Stimulated activated CD4-positive, alpha-beta T cell treated with anti-CD3 and anti-CD28 coated beads, Interleukin-1b, Interleukin-23, amount 100 ng/mL, for 1 hour (primary cell): ENCODE measurements at places on chromosomes 3 and 15.
A peak's percentile ranks its signal among the peaks of the same experiment; 100 is the strongest.

DNA sequence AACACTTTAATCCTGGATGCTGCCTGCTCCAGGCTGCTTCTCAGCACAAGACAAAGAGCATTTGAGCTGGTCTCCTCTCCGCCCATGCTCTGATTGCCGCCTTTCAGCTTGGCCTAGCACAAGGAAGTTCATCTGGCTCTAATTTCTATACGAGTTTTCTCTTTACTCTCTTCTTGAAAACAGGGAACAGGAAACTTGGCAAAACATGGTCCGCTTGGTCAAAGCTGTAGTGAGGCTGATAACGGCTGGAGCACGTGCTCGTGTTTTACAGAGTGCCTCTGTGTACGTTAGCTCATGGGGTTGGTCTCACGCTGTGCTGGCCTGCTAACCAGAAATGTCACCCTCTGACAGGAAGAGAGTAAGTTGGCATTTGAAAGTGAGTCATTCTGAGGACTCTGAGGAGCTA is 19.2 kb downstream of the RARRES1 start:
- no peak for DNase-seq

- no peak for DNase-seq
Observed at GRCh38 chr3:167146911-167147310, 233.2 kb downstream of the ZBBX start.

- no peak for DNase-seq
Observed at GRCh38 chr3:170603770-170604510, 18.1 kb upstream of the SLC7A14 start.

- no peak for DNase-seq
Observed at GRCh38 chr3:197456261-197457091, 99.3 kb downstream of the BDH1 start.

DNA sequence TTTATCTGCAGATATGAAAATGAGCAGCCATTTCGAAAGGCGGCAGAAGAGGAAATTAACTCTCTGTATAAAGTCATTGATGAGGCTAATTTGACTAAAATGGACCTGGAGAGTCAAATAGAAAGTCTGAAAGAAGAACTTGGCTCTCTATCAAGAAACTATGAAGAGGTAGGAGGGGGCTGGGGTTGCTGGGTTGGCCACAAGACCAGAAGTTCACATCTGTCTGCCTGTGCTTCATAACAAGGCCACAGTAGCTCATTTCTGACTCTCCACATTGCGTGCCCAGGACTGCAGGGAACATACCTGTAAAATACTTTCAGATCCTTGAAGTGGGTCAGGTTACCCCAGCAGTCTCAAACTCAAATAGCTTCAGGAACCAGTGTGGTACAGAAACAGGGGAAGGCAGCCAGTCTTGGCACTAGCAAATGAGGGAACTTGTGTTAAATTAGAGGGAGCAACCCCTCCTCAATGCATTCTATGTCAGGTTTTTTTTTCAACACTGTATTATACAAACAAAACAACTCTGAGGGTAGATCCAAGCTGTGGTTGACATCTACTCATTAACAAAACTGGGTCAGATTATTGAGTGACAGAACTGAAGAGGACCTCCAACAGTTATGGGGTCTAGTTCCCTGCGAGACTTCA is 48.7 kb downstream of the BFSP2 start:
- no peak for DNase-seq

GRCh38 chr3:66481071-66482017 is 19.5 kb downstream of the LRIG1 start:
- DNase-seq = no peak

- DNase-seq = no peak
Observed at GRCh38 chr3:47024932-47025331, 45.5 kb downstream of the NBEAL2 start.

DNA sequence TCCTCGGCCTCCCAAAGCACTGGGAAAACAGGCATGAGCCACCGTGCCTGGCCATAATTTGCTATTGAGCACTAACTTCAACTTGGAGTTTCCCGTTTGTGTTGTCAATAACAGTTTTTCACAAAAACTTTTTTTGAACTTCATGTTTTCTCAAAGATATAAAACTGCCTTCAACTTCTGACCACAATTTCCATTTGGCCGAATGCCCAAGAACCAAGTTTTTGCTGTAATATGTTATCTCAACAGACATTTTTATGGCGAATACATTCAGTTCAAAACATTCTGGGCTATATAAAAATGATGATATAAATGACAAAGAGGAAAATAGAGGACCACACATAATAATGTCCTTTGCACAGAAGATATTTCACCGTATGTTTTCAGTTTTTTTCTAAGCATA is 56.4 kb downstream of the NEDD4 start:
- no peak for DNase-seq

DNA sequence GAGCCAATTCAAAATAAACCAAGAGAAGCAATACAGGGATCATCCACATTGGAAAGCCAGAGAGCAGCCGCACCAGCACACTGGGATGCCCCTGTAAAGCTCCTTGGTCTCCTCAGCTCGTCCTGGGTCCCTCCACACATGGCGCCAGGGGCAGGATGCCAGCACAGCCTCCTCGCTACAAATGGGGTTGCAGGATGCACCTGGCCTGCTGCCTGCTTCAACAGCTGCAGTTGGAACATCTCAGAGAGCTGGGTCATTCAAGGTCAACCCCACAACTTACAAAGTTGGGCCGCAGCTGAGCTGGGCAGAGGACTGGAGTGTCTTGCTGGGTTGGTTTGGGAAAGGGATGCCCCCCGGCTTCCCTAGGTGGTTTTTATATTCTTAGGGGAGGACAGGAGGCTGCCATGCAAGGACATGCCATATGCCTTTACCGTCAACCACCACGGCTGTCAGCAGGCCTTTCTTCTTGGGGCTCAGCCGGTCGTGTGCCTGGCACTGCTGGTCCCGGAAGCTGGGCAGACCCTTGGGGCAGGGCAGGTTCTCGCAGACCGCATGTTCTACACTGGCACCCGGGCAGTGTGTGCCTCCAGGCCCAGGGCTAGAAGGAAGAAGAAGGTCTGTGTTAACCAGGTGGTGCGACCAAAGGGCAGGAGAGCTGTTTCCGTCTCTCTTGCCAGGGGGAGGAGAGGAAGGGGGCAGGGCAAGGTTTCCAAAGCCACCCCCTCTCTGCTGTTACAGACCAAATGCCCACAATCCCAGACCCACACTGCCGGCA is 225.2 kb downstream of the ADAMTS17 start:
- no peak for DNase-seq

GRCh38 chr3:124384527-124384926 is 345.7 kb upstream of the UMPS start:
- DNase-seq = no peak

DNA sequence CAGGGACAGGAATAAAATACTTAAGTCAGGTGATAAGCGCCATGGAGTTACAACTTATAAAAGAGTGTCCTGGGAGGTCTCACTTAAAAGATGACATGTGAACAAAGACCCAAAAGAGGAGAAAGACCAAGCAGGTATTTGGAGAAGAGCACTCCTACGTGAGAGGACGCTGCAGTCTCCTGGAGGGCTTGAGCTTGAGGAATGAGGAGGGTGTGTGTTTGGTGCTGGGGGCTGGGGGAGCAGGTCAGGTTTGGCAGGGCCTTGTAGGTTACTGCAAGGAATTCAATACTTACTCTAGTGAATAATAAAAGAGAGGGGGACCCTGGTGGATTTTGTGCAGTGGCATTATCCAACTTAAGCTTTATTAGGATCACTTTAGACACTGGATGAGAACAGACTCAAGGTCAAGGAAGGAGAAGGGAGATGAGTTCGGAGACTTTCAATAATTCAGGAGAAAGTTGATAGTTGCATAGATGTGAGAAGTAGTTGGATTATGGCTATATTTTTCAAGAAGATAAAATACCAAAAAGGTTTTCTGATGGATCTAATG is 32.4 kb downstream of the TNIK start:
- DNase-seq = no peak

DNA sequence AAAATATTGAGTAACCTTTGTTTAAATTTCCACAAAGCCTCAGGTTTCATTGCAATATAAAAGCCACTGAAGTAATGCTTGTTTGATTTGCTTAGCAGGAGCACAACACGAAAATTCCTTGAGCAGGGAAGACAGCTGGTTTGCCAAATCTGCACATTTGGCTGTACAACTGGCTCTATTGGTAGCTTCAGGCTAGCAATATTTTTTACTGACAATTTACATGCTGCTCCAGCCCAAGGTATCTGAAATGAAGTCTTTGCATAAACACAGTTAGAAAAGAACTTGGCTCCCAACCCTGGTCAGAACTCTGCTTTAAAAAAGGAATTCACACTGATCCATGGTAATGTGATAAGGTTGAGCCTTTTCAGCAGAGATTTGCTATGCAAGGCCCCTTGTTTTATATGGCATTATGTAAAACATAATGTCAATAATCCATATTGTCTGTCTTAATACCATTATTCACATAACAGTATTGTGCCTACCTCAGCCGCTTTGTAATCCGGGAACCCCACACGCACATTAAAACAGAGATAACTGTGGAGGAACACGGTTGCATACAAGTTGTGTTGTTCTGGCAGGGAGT is 55.7 kb upstream of the CHL1 start:
- DNase-seq = no peak

DNA sequence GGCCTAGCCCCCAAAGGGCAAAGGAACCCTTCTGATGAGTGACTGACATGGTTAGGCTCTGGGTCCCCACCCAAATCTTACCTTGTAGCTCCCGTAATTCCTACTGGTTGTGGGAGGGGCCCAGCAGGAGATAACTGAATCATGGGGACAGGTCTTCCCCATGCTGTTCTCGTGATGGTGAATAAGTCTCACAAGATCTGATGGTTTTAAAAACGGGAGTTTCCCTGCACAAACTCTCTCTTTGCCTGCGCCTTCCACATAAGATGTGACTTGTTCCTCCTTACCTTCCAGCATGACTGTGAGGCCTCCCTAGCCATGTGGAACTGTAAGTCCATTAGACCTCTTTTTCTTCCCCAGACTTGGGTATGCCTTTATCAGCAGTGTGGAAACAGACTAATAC is 16.9 kb downstream of the TKT start:
- no peak for DNase-seq

- no peak for DNase-seq
Observed at GRCh38 chr3:114179575-114179974, 723 bp upstream of the DRD3 start.

GRCh38 chr3:186121278-186121677 is 12.4 kb upstream of the ETV5 start:
- no peak for DNase-seq

DNA sequence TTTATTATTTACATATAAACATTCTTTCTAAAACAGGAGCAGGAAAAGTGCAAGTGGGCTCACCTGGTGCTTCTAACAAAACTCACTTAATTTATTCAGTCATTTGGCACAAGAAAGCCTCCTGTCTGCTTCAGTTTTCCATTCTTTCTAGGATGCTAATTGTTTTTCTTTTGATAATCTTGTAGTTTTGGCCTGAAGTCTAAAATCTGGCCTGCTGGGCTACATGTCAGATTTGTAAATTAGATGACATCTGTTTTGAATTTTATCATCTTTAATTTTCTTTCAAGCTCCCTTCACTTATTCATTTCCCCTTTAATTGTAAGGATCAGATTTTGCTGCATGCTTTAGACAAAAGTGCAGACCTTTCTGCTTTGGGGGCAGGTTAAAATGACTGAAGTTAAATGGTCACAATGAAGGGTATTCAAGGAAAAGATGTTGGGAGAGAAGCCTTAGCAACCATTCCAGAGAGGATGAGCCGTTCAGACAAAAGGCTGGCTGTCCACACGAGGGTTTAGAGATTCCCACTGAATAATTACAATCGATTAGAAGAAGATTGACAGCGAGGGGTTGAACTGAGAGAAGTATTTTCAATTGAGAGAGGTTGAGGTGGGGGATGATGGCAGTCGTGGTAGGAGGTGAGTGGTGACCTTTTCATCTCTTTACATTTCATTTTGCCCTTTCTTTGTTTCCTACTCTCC is 59.9 kb upstream of the PTX3 start:
- DNase-seq = no peak

- DNase-seq = peak; percentile 86
Observed at GRCh38 chr15:100341750-100342560, at the start of gene ADAMTS17. Gene ADAMTS17 (minus strand): TSS chr15:100341975. CDS start chr15:100341899, 76 bp downstream.

DNA sequence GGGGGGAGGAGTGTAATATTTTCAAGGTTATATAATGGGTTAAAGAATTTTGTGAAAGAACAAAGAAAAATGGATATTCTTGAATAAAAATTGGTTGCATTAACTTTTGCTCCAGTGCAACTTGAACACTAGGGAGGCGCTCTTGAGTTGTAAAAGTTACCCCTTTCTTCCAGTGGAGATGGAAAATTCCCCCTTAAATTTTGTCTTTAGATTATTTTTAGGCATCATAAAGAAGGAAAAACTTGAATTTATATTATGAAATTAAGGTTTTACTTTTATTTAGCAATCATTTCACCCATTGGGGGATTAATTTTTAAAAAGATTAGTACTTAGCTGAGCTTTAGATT is 550 bp upstream of the CHD2 start:
- no peak for DNase-seq

- DNase-seq = no peak
Observed at GRCh38 chr15:75042730-75043508, 19.5 kb downstream of the PPCDC start.

DNA sequence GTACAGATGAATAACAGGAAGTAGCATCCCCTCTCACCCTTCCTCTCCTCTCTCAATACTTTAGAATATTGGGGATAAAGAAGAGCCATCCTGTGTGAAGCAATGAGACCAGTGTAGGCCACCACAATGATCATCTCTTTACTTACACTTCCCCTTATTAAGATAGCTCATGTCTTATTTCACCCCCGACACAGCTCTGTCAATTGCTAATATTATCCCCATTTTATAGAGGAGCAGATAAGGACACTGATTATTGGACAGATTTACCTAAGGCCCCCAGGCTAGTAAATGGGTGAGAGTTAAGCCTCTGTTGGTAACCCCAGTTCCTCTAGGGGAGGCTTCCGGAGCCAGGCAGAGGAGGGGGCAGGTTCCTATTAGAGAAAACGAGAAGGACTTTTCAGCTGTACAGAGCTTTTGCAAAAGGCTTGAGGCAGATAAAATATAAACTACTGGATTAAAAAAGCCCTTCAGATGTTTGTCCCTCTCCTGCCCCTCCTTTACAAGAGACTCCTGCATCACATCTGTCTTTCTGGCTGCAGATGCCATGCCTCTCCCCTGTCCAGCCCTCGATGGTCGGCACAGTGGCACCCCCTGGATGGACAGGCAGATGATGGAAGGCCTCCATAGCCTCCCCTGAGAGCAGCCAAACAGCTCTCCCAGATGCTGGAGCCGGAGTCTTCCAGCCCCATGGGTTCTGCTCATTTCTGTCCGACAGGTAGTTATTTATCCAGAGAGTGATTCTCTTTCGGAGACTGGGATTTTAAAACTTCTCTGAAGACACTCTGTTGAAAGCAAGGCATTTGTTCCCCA is 49.4 kb upstream of the LCTL start:
- DNase-seq = no peak

DNA sequence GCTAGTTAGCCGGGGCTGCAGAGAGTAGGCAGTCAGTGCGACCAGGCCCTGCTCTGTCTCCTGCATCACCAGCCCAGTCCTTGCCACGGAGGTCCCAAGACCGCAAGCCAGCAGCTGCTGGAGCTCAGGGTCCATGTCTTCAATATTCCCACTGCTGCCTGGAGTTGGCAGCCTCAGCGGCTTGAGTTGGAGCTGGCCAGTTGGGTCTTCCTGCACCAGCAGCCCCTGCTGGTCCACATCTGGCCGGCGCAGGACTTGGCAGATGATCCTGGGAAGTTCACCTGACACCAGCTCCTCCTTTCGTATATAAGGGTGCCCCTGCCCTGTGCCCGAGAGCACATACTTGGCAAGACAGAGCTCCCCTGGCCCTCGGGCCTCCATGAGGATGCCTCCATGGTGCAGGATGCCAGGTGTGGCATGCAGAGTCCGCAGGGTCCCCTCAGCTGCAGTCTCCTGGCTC is 5.7 kb downstream of the XIRP1 start:
- no peak for DNase-seq
